ENCODE measurements at places on chromosomes 16 and 17.
A peak's percentile ranks its signal among the peaks of the same experiment; 100 is the strongest.

- DNase-seq = no peak
Measured at GRCh38 chr17:69069226-69069750, 8.6 kb upstream of the ABCA9 start.

DNA sequence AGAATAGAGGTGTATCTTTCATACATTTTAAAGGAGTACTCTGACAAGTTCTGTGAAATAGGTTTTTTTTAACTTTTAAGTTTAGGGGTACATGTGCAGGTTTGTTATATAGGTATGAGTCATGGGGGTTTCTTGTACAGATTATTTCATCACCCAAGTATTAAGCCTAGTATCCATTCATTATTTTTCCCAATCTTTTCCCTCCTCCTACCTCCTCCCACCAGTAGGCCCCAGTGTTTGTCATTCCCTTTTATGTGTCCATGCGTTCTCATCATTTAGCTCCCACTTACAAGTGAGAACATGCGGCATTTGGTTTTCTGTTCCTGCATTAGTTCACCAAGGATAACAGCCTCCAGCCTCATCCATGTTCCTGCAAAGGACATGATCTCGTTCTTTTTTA, 175.5 kb downstream of the CYB561 start:
- no peak for DNase-seq

DNA sequence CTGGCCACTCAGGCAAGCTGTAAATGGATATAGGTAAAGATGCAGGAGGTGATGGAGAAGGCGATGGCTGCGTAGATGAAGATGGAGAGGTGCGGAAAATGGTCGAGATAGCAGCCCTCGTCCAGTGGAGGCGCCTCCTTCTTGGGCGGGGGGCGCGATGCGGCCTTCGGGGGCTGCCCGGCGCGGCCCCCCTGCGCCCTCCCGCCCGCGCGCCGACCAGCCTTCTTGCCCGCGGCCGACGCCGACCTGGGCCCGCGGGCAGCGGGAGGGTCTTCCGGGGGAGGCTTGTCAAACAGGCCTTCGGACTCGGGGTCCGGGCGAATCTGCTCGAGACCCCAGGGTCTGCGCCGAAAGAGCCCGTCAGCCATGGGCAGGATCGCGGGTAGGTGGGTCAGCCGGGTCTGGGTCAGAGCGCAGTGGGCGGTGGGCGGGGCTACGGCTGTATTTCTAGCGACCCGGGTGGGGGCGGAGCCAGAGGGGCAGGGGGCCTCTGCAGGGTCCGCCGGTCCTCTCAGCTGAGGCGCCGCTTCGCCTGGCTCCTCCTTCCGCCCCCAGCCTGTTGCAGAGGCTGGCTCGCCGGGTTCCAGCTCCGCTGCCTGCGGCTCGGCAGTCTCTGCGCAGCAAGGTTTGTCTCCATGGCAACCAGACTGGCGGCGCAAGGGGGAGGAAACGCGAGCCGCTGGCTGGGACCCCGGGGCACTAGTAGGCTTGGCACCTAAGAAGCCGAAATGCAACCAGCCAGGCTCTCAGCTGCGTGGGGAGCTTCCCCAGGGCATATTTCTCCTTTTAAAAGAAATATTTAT, 14.4 kb downstream of the MIS12 start:
- DNase-seq = peak; percentile 88

DNA sequence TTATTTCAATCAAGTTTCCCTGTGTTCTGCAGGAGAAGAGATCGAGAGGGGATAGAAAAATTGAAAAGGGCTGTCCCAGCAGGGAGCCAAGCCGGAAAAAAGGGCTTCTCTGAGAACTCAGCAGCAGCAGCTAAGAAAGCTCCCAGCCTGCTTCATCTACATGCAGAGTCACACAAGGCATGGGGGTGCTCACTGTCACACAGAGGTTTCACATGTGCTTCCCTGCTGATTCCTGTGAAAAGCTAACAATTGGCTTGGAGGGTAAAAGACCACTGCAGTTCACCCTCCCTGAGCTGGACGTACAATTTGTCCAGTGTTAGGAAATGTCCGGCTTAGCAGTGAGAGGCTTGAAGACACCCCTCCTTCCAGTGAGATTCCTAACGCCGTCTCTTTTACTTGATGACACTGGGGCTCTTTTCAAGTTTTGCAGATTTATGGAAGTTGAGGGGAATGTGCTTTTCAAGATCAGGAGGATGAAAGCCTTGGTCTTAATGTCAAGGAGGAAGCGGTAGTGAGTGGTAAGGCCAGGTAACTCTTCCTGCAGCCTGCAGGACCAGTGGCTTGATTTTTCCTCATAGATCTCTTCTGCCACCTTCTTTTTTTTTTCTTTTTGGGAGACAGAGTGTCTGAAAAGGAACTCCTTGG, 85.6 kb downstream of the WNT3 start:
- DNase-seq = no peak

DNA sequence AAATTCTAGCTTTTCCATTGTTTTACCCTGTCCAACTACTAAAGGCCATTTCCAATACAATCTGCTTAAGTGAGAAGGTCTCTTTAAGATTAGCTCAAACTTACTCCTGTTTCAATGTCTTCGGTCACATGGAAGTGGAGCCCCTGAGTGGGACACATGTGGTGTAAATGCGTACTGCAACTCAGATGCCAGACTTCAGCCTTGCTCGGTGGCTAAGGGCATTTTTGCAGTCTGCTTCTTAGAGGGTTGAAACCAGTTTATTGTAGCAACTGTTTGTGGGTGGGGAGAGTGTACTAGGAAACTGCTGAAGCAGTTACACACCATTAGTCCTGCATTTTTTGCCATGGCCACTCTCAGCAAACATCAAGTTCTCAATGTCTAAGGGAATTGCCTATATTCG, 140.6 kb downstream of the PARN start:
- DNase-seq = no peak
